ENCODE measurements at places on chromosomes 2 and 18.

- DNase-seq: no peak
Observed at GRCh38 chr2:25230948-25231311, 62.5 kb upstream of the POMC start.

GRCh38 chr2:174054926-174055325 is 89.8 kb upstream of the SP3 start:
- no peak for DNase-seq

GRCh38 chr18:45014047-45014501 is 333.4 kb downstream of the SETBP1 start:
- DNase-seq: no peak

- DNase-seq: no peak
Observed at GRCh38 chr2:217928324-217929181, 74.2 kb downstream of the TNS1 start.

GRCh38 chr2:3871002-3871401 is 167.6 kb downstream of the DCDC2C start:
- DNase-seq: no peak

GRCh38 chr2:81645745-81646301 is 1341.3 kb upstream of the LRRTM1 start:
- no peak for DNase-seq

- DNase-seq: no peak
Observed at GRCh38 chr2:64667535-64667934, 13.8 kb upstream of the SERTAD2 start.
